ENCODE measurements at places on chromosomes 1 and 21.

GRCh38 chr1:25648681-25649440 is 32.3 kb downstream of the MAN1C1 start:
- DNase-seq = no peak

DNA sequence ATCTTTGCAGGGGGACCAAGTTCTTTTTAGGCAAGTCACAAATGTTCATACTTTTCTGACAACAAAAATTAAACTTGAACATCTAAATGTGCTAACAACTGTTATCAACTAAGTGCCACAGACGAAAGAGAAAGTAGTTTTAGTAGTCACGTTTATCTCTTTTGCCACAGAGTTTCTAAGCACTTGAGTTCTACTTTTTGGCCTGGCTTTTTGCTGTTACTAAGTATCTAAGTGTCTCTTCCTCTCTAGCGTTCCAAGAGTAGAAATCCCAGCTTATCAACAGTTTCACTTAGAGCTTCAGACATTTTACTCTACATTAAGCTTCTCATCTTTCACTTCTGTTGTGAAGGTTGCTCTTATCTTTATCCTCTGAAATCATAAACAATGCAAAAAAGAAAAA is 34.2 kb downstream of the GATAD2B start:
- DNase-seq = no peak

GRCh38 chr1:36089393-36090121 is 865 bp downstream of the ADPRS start:
- no peak for DNase-seq

GRCh38 chr1:66258404-66259105 is 275.4 kb upstream of the SGIP1 start:
- DNase-seq = peak; percentile 30

DNA sequence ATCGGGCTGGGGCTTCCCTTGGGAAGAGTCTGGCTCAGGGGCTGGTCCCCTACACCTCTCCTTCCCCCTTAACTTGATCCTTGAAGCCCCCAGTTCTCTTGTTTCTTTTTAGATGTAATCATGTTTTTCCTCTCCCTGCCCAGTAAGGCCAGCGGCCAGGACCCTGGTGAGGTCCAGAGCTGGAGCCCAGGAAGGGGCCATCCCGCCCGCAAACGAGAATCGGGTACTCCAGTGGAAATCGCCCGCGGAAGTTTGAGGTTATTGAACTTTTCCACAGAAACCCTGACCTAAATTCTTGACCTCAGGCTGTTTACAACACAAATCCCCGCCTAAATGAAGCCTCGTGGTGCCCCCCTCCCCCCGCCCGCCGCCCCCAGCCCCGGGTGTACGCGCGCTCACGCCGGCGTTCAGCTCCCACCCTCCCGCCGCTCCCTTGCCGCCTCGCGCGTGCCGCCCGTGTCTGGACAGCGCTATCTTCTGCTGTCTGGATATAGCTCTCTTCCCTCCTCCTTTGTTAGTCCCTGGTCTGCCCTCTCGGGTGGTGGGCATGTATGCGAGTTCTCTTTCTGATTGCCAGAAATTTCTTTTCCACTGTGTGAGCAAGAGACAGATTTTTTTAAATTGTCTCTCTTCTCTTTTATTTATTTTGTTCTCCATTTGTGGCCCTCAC is 165.9 kb upstream of the CACNA1E start:
- DNase-seq = no peak

GRCh38 chr1:166843769-166844596 is 4.7 kb downstream of the POGK start:
- no peak for DNase-seq

DNA sequence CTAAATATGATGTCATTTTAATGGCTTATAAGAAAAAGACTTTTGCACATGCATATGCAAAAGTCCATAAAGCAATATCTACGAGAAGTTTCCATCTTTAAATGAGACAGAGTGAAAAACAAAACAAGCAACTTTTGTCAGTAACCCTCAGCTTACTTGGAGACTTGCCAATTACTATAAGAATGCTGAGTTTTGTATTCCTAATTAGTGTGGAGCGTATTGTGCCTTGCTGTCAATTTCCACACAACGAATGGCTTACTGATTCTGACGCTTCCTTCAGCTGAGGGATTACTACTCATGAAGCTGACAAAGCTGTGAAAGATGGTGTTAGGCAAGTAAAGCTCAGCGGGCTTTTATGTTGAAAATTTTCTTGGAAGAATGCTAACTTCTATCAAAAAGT is 440.4 kb upstream of the ADAMTS5 start:
- no peak for DNase-seq

GRCh38 chr1:47432071-47433036 is 5.5 kb upstream of the FOXD2 start:
- DNase-seq = peak; percentile 84

DNA sequence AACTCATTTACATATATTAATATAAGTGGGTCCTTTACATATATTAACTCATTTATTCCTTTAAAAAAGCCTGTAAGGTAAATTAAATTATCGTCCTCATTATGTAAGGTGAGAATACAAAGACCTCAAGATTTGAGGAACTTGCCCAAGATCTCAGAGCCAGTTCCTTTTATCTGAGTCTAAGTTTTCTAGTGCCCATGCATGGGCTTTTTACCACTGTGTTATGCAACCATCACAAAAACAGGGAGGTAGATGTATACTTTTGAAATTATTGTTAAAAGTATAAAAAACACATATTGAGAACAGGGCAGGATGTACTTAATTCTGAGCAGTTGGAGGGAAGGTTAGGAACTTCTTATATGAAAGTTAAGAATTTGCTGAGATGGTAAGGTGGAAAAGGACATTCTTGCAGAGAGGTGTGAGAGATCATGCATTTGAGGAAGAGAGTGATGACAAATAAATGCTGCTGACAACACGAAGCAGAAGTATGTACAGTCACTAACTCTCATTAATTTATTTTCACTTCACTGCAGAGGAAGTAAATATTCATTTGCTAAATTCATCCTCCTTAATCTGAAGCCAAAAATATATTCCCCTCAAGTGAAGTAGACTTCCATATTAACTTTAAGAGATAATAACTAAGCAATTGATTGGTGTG is 28.9 kb upstream of the LYPLAL1 start:
- no peak for DNase-seq

GRCh38 chr1:205321162-205321958 is at the start of gene NUAK2:
TSS of gene NUAK2 (minus strand) at chr1:205321745. CDS start at chr1:205321628, 117 bp downstream.
- peak; percentile 99 for DNase-seq

DNA sequence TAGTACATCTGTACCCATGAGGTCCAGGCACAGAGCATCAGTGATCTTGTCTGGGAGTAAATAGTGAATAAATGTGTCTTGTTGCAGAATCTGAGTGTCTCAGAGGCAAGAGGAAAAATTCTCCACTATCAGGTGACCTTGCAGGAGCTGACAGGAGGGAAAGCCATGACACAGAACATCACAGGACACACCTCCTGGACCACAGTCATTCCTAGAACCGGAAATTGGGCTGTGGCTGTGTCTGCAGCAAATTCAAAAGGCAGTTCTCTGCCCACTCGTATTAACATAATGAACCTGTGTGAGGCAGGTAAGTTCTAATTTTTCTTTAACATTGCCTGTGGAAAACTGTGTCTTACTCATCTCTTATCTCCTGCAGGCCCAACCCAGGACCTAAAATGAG is 43.1 kb downstream of the IL12RB2 start:
- DNase-seq = no peak

- DNase-seq = no peak
These were observed 73.6 kb downstream of the PGBD5 start for GRCh38 chr1:230352537-230352936.

DNA sequence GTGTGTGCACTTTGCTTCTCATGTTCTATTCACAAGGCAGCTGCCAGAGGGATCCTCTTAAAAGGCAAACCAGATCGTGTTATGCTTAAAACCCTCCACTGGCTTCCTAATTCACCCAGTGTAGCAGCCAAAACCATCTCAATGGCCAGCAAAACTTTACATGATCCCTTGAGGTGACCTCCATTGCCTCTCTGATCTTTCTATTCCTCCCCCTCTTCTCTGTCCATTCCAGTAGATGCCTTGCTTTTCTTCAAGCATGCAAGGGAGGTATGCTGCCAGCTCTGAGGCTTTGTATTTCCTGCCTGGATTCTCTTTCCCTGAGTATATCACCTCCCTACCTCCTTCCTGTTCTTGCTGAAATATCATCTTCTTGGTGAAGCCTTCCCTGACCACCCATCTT is 93.2 kb upstream of the KCNK2 start:
- no peak for DNase-seq

GRCh38 chr1:234907208-234907939 is 221.3 kb downstream of the TOMM20 start:
- no peak for DNase-seq

- no peak for DNase-seq
These were observed 19.4 kb downstream of the LRP8 start for GRCh38 chr1:53308506-53308905.

GRCh38 chr1:216788671-216789070 is 65.4 kb upstream of the ESRRG start:
- DNase-seq = no peak

- DNase-seq = no peak
These were observed 402.7 kb upstream of the ADGRL2 start for GRCh38 chr1:81398041-81398440.

GRCh38 chr1:57024855-57025254 is 59.0 kb upstream of the C8B start:
- DNase-seq = no peak

- DNase-seq = no peak
These were observed 54.6 kb downstream of the SLC16A1 start for GRCh38 chr1:112901387-112901786.

DNA sequence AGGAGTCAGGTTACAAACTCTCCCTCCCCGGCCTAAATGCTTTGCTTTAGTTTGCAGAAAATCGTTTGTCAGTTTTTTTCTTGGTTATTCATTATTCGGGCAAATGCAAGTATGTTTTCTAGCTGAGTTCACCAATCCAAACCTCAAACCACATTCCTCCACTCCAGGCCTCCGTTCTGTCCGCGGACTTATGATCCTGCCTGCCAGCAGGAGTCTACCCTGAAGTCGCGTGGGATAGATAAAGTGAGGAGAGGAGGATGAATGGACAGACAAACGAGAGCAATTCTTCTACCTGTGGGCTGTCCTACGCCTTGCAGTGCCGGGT is 1.3 kb downstream of the ADAMTS1 start:
- peak; percentile 16 for DNase-seq

DNA sequence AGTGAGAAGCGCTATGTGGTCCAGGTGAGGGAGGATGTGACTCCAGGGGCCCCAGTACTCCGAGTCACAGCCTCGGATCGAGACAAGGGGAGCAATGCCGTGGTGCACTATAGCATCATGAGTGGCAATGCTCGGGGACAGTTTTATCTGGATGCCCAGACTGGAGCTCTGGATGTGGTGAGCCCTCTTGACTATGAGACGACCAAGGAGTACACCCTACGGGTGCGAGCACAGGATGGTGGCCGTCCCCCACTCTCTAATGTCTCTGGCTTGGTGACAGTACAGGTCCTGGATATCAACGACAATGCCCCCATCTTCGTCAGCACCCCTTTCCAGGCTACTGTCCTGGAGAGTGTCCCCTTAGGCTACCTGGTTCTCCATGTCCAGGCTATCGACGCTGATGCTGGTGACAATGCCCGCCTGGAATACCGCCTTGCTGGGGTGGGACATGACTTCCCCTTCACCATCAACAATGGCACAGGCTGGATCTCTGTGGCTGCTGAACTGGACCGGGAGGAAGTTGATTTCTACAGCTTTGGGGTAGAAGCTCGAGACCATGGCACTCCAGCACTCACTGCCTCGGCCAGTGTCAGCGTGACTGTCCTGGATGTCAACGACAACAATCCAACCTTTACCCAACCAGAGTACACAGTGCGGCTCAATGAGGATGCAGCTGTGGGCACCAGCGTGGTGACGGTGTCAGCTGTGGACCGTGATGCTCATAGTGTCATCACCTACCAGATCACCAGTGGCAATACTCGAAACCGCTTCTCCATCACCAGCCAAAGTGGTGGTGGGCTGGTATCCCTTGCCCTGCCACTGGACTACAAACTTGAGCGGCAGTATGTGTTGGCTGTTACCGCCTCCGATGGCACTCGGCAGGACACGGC is 2.2 kb downstream of the CELSR2 start:
- DNase-seq = no peak

- DNase-seq = no peak
These were observed 418.8 kb downstream of the DISC1 start for GRCh38 chr1:232045139-232045994.

DNA sequence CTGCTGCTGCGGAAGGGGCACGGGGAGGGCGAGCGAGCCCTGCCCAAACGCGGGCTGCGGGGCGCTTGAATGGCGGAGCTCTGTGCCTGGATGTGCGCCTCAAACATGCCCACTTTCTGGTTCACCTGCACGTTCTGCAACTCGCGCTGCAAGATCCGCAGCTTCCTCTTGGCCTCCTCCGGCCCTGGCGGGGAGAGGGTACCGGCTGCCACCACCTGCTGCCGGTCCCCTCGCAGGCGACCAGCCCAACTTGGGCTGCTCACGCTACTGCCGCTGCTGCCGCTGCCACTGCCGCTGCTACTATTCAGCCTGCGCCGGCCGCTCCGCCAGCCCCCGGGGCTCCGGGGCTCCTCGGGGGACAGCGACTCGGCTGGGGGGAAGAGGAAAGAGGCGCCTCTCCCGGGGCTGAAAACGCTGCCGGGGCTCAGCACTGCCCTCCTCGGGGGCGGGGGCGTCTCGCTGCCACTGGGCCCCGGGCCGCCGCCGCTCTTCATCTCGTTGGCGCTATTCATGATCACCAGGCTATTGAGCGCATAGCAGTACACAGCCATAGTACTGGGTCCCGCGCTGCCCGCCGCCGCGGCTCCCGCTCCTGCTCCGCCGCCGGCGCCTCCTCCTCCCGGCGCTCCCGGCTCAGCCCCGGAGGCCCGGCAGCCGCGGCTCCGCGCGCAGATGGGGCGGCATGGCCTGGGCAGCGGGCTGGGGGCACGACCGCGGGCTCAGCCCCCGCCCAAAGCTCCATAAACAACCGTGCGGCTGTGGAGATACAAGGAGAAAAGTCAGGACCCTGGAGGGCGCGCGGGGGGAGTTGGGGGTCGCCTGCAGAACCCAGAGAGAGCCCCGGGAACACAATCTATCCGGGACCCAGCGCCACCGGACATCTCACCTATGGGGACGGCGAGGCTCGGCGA is 1.9 kb downstream of the ITPKB start:
- DNase-seq = no peak

DNA sequence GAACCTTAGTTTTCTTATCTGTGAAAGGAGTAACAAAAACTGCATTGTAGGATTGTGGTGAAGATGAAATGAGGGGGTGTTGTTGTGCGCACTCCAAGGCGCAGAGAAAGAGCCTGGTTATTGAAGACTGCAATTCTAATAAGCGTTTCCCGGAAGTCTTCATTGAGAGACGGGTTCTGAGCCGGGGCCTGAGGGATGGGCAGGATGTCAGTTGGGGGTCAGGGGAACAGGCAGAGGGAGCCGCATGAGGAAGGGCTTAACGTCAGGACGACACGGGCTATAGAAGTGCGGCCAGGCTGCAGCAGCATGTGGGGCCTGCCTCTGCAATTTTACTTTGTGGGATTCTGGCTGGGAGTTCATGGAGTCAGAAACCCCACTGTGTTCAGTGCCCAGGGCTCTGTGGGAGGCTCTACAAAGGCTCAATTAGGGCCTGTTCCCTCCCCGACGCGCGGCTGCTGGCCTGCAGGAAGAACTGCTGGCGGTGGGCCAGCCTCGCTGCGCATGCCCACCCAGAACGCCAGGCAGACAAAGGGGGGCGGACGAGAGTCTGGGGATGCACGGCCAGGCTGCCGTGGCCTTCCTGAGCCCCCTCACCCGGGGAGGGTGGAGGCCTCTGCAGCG is 20.7 kb downstream of the TRIM62 start:
- DNase-seq = no peak

- no peak for DNase-seq
These were observed 713.5 kb downstream of the AMY1C start for GRCh38 chr1:104463126-104463697.
